ENCODE measurements at places on chromosomes 16 and 17.

GRCh38 chr17:59046192-59046591 lies 60.5 kb downstream of the TRIM37 start:
- DNase-seq = no peak

DNA sequence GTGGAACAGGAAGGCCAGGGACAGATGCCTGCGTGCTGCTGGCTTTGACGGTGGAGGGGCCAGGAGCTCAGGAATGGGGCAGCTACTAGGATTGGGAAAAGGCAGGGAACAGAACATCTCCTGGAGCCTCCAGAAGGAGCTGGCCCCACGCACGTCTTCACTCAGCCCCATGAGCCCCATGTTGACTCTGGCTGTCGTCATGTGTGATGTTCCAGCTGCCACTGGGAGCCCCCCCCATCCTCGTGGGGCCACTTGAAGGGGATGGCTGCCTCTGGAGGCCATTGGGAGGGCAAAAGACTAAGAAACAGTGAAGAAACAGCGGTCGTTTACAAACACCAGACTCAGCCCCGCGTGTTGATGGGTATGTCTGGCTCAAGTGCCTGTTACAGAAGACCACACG lies 18.5 kb upstream of the APRT start:
- DNase-seq = no peak

DNA sequence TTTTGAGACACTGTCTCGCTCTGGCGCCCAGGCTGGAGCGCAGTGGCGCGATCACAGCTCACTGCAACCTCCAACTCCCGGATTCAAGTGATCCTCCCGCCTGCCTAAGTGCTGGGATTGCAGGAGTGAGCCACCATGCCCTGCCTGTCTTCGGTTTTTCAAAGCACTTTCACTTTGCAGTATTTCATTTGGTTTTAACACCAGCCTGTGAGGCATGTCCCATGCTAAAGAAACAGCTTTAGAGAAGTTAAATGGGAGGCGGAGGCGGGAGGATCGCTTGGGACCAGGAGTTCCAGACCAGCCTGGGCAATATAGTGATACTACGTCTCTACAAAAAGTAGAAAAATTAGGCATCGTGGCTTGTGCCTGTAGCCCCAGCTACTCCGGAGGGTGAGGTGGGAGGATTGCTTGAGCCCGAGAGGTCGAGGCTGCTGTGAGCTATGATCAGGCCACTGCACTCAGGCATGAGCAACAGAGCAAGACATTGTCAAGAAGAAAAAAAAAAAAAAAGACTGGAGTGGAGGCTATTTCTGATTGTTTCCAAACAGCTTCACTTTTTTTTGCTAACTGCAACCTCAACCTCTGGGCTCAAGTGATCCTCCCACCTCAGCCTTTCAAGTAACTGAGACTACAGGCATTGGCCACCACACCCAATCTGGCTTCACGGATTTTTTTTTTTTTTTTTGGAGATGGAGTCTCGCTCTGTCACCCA lies 1.3 kb downstream of the METTL23 start:
- DNase-seq = no peak

- no peak for DNase-seq
Measured at GRCh38 chr17:76421044-76421407, 31.9 kb downstream of the UBE2O start.

- DNase-seq = no peak
Measured at GRCh38 chr16:6091021-6091420, 993.4 kb upstream of the EEF2KMT start.

GRCh38 chr17:73091770-73092522 lies 542 bp downstream of the SLC39A11 start:
- DNase-seq = no peak

DNA sequence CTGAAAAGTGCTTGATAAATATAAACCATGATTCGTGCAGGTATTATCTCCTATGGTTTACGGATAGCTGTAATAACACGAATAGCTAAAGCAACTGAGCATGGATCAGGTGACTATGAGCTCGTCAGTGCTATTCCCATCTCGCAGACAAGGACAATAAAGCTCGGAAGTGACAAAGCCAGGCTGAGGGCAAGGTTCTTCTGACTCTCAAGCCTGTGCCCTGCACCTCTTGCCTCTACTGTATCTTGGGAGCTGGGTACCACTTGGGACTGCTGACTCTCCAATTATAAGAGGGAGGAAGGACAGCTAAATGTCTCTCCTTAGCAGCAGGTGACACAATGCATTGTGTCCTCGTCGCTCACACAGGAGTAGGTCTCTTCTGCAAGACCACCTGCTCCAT lies 49.6 kb upstream of the IRF8 start:
- no peak for DNase-seq

DNA sequence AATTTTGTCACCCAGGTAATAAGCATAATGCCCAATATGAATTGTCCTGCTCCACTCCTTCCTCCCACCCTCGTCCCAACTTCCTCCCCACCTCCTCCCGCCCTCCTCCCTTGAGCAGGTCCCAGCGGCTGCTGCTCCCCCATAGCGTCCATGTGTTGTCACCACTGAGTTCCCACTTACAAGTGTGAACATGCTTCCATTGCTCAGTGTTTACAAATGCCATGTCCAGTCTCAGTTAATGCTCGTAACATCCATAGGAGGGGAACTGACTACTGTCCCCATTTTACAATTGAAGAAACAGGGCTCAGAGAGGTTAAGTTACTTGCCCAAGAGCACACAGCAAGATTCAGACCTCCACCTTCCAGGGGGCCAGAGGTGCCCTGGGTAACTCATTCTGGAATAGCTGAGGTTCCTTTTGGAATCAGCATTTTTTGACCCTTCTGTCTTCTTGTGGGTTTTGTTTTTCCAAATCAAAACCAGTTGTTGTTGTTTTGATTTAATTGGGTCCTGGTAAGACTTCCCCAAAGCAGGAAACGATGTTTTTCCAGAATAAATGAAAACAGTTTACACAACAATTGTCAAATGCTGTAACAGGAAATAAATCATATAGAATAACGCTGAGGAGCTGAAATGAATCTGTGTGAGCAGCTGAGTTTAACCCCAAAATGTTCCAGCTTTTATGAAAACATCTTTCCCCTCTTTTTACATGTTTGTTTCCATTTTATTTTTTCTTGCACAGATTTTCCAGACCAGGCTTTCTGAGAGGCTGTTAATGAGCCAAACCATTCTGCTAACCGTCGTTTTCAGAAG lies 73.9 kb downstream of the ZDHHC7 start:
- DNase-seq = no peak

DNA sequence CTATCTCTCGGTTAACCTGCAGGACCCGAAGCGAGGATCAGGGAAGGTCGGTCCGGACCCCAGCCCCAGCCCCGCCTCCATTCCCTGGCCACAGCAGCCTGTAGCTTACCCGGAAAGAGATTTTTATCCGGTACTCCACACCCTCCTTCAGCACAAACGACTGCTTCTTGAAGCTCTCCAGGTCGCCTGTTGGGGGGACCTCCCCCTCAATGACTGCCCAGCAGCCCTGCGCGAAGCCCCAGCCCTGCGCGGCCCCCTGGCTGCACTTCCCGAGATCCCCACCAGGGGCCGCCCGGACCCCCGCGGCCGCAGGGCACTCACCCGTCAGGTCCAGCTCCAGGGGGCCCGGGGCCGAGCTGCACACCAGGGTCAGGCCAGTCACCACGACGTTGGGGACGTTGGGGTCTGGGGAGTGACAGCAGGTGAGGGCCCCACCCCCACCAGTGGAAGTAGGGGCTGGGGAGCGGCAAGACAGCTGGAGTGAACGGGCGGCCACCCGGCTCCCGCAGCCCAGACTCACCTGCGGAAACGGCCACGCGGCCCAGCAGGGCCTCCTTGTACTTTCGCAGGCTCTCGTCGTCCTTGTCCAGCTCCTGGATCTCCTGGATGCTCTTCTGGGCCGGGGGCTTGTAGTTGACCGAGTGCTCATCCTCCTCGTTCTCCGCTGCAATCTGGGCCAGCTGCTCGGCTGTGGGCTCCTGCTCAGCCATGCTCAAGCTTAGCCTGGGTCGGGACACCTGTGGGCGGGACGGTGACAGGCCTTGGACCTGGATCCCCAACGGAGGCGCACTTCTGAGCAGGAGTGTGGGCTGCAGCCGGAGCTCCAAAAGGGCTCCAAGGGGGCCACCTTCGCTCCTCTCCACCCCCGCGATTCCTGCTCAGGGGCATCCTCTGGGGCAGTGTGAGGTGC lies 1.7 kb downstream of the ARHGDIA start:
- DNase-seq = no peak

DNA sequence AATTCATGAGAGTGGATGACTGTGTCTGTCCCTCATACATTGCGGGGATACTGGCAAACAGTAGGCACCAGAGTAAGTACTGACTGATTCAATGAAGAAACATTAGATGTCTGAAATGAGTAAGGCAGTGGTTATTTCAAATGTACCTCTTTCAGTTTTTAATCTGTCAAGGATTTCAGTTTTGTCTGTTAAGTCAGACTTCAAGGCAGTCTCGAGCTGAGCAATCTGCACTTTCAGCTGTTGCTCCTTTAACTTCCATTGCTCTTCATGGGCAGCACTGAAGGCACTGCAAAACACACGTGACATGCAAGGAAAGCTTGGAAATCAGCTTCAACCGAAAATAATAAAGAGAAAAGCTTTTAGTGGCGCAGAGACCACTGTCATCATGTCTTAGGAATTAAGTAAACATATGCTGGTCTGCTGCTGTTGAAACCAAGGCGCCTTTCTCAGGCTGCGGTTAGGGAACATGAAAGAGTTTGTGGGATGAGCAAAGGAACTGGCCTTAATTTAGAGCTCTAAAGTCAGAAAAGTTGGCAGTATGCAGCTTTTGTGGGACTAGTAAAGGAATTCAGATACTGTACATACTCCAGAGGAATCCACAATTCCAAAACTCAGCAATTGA lies 38.8 kb downstream of the RPGRIP1L start:
- no peak for DNase-seq

- no peak for DNase-seq
Measured at GRCh38 chr16:13269359-13269758, 368.0 kb downstream of the SHISA9 start.

Measured in NCI-H1694 treated with DMSO at 0.1 percent for 48 hours (cell line).